Stimulated activated CD4-positive, alpha-beta T cell treated with anti-CD3 and anti-CD28 coated beads, TNF-alpha, amount 100 ng/mL, for 48 hours (primary cell): ENCODE measurements at places on chromosomes 16 and 17.

GRCh38 chr17:6098050-6098822 is 28.1 kb downstream of the WSCD1 start:
- DNase-seq, result no peak

- no peak for DNase-seq
Observed at GRCh38 chr16:2954656-2955381, 9.3 kb upstream of the KREMEN2 start.

DNA sequence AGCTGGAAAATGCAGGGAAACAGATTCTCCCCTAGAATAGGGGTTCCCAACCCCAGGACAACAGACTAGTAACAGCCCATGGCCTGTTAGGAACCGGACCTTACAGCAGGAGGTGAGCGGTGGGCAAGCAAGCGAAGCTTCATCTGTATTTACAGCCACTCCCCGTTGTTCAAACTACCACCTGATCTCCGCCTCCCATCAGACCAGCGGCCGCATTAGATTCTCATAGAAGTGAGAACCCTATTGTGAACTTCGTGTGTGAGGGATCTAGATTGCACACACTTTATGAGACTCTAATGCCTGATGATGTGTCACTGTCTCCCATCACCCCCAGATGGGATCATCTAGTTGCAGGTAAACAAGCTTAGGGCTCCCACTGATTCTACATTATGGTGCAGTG is 3.5 kb downstream of the CD300LB start:
- no peak for DNase-seq

DNA sequence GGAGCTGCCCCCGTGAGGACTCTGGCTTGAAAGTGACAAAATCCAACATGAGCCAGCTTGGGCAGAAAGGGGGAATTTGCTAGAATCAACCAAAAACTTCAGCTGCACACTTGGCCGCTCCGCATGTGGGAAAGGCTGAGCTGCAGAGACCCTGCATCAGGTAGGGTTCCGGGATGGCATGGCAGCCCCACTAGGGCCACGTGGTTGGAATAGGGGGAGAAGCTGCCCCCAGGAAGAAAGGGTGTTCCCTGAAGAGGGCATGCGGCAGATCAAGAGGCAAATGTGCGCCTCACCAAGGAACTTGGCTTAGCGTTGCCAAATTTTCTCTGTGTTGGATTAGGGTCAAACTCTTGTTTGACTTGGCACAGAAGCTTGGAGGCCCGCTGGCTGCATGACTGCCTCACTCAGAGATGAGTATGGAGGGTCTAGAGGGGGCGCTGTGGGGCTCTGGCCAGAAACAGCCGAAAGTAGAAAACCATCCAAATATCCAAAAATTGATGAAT is 29.2 kb upstream of the WFIKKN2 start:
- no peak for DNase-seq

GRCh38 chr17:61398721-61399130 is 917 bp upstream of the TBX2 start:
- DNase-seq, result no peak

GRCh38 chr16:4101421-4102219 is 14.6 kb downstream of the ADCY9 start:
- no peak for DNase-seq

- no peak for DNase-seq
Observed at GRCh38 chr16:10558746-10559641, 21.4 kb downstream of the EMP2 start.

- DNase-seq, result peak; percentile 57
Observed at GRCh38 chr17:16419074-16419928, 3.9 kb downstream of the TRPV2 start.

GRCh38 chr16:3618769-3619141 is 7.3 kb upstream of the SLX4 start:
- DNase-seq, result no peak

DNA sequence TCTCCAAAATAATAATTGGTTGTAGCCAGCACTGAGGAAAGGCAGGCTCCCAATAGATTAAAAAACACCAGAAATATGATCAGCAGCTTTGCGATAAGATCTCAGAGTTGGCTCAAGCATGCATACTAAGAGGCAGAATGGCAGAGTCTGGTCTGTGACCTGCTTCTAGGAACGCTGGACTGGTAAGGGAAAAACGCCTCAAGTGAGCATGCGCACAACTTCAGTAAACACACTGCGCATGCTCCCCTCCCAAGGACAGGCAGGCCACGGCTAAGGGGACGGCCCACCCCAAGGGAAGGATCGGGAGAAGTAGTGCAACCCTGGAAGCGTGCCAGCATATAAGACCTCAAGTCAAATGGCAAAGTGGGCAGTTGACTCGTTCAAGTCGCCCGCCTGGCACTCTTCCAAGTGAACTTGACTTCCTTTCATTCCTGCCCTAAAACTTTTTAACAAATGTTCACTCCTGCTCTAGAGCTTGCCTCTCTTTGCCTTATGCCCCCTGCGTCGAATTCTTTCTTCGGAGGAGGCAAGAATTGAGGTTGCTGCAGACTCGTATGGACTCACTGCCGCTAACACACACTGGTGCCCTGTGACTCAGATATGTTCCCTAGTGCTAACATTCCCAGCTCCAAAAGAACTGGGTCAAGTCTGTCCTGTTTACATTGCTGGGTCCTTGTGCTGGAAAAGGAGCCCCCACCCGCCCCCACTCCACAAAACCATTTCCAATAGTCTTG is 22.4 kb upstream of the PRM1 start:
- no peak for DNase-seq

GRCh38 chr17:73325527-73325842 is 13.7 kb upstream of the CDC42EP4 start:
- no peak for DNase-seq

GRCh38 chr16:12132290-12132689 is 155.8 kb downstream of the SNX29 start:
- DNase-seq, result no peak

GRCh38 chr16:88971371-88972097 is 5.5 kb downstream of the CBFA2T3 start:
- no peak for DNase-seq

DNA sequence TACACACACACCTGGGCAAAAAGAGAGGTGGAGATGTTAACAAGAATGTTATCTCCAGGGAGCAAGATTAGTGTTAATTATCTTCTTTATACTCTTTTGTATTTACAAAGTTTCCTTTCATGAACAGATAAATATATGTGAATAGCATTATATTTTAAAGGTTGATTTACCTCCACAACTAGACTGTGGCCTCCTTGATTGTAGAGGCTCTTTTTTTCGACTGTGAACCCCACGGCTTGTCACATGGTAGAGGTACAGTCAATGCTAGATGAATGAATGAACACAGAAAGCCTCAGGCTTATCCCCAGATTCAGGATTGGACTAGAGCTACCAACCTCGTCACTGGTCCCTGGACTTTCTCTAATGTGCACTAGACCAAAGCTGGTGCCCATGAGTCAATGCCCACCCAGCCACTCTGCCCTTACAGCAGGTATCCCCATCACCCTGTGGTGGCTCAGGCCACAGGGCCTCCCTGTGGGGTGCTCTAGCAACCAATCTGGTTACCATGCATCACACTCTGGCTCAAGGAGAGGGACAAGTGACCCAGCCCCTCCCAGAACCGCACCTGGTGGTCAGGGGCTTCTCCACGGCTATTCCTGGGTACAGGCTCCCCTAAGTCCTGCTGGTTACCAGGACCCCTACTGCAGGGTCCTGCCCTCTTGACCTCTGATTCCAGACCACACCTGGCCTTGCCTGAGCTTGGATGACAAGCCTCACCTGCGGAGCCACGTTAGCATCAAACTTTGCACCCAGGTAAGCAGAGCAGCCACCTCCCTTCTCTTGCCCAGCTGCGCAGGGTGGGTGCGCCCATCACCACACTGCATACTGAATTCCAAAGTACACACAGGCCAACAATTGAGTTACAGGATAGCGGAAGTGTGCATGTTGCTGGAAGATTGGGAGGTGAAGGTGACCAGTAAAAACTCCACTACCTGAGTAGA is 101.0 kb downstream of the CDYL2 start:
- DNase-seq, result no peak
